ENCODE measurements at places on chromosomes 7 and 10.

GRCh38 chr7:120059641-120060040 lies 213.3 kb upstream of the KCND2 start:
- DNase-seq = no peak

DNA sequence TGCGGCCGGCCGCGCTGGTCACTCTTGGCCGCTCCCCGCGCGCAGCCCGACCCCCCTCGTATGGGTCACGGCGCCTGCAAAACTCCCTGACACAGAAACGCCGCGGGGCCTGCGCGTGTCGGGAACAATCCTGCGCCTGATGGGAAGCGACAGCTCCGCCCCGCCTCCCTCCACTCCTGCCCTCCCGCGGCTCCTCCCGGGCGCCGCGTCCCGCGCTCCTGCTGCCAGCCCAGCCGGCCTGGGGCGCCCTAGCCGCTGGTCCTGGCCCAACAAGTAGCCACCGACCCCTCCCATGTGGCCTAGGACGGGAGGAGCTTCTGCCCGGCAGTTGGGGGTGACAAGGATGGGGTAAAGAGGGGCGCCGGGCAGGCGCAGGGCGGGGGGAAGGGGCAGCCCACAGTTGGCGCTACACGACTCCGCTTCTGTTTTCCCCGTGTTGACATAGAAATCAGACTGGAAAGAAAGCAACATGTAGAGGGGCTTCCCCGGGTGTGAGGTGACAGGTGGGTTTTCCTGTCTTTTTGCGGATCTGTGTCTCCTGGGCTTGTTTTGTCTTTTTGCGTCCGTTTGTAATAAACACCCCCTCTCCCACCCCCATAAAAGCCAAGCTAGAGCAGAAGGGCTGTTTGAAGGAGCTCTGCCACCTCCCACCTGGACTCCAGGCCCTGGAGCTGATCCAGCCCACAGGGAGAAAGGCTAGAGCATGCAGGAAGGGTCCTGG lies 35.1 kb upstream of the PAX2 start:
- no peak for DNase-seq

DNA sequence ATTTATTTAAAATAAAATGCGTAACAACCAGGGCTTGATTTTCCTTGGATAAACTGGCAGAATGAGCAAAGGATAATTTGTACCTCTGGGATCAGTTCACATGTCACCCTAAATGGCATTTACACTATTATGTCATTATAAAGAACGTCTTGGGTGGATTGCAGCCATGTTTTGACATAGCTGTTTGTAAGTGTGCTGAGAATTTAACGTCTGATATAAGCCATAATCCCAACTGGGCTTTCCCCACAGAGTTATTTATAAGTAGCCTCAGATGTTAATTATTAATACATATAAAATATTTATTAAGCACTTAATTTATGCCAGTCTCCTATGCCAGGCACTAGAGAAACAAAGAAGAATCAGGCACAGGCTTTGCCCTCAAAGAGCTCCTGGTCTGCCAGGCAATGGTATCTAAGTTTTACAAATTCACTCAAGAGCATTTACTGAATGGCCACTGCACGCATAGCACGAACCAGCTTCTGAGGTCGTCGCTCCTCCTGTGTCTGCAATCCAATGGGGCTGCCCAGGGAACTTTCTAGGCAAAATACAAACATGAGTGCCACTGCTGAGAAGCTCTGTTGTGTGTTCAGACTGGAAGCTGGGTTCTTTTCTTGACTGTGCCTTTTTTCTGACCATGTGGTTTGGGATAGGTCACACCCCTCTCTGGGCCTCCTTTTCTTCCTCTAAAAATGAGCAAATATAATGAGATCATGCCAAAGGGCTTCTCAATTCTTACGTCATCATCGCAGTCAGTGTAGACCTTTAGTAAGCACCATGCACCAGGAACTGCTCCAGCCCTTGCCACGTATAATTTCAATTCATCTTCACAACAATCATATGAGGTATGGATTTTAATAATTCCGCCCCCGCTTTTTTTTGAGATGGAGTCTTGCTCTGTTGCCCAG lies 11.3 kb upstream of the CTBP2 start:
- DNase-seq = no peak

DNA sequence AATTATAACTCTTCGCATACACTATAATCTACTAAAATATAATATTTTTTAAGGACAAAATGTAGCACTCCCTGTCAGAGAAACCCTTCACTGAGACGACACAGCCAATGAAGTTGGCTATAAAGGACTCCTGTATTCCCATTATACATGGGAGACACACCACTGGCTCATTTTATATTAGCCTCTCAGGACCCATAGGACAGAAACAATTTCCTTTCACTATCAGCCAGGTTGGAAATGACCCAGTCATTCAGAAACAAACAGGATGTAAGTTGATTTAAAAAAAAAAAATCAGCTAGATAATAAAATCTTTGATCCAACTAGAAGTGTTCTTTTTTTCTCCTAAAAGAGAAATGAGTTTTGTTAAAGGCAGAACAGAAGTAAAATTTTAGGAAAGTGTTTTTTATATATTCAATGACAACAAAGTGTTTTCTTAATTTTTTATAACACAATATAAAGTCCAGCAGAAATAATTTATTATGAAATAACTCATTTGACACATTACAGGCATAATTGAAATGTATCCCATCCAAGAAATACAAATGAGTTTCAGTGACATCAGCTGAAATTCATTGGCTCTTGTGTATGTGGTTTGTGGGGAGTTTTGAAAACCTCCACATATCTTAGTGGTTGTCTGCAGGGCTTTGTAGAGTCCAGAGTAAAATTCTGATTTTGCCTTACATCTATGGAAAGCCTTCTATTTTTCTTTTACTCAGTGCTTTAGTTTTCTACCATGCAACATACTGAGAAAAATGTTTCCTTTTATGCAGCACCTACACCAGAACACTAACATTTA lies 64.1 kb downstream of the CTTNBP2 start:
- DNase-seq = no peak

- DNase-seq = peak; percentile 72
Measured at GRCh38 chr7:128343554-128344430, at the start of gene RBM28. RBM28 (minus strand) TSS chr7:128343908; CDS start chr7:128343793, 115 bp downstream.

GRCh38 chr7:151736403-151736909 lies 140.5 kb downstream of the PRKAG2 start:
- DNase-seq = no peak

- no peak for DNase-seq
Measured at GRCh38 chr7:69775231-69775771, 177.0 kb downstream of the AUTS2 start.

DNA sequence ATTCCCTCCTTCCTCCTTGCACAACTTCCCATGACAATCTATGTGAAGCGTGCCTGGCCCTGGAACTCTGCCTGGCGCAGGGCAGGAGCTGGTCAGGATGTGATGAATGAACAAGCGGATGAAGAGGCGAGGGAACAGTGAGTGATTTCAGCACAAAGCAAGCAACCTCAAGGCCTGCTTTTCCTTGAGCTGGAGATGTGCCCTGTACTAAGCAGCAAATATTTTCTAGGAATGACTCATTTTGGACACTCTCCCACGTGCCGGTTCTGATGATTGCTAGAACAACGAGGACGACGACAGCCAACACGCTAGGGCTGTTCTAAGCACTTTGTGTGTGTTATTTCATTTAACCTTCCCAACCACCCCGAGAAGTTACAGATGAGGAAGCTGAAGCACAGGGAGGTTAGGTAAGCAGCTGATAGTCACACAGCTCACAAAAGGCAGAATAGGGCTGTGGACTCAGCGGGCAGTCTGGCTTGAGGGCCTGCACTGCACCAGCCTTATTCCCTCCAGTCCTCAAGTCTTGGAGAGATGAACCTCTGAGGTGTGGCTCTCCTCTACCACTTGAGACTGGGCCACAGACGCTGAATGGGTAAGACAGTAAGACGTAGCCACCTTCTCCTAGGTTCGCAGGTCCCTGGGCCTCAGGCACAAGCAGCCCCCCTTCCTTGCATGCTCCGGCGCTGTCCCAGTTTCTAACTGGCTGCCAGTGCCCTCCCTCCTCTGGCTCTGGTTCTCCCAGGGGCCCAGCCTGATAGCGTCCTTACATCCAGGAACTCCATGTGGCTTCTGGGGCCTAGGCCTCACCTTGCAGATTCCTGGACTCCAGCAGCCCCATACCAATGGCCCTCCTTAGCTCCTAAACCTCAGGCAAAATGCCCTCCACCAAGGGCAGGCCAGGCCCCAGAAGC lies 59.0 kb downstream of the YKT6 start:
- no peak for DNase-seq

GRCh38 chr7:101740981-101741725 lies 76.3 kb upstream of the CUX1 start:
- no peak for DNase-seq

GRCh38 chr10:123519861-123520260 lies 146.3 kb upstream of the GPR26 start:
- DNase-seq = no peak

DNA sequence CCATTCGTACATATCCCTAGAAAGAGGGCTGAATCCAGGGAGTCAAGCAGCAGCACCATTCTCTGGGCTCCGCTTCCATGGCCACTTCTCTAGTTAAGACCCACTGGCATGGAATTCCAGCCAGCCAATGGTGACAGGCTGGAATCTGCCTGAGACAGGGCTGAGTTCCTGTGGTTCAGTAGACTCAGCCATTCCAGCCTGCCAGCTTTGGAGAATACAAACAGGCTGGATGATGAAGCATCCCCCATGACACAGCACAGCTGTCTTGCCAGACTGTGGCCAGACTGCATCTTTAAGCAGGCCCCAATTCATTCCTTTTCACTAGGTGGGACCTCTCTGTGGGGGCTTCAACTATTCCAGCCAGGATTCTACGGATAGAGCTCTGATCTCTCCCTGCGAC lies 329.6 kb downstream of the XPNPEP1 start:
- no peak for DNase-seq

- DNase-seq = no peak
Measured at GRCh38 chr10:117541405-117541908, 1.1 kb upstream of the EMX2 start.

GRCh38 chr7:151847681-151848081 lies 29.2 kb downstream of the PRKAG2 start:
- no peak for DNase-seq

DNA sequence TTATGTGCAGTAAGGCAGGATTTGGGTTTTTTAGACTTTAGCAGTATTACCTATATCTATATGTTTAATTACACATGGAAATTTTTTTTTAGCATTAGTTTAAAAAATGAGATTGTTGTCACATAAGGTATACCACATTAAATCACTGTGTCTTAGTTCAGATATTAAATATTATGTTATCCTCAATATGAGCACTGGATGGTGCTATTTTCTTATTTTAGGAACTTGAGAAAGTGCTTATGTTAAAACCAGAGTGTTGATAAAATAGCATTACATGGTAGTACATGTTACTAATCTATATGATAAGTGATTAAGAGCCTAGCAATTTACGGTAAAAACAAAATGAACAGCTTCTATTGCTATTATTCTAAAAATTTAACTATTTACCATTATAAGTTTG lies 28.8 kb downstream of the MIOS start:
- DNase-seq = no peak

GRCh38 chr7:37452346-37452745 lies 3.7 kb upstream of the ELMO1 start:
- no peak for DNase-seq

- no peak for DNase-seq
Measured at GRCh38 chr7:33964417-33965182, 59.3 kb downstream of the BMPER start.

GRCh38 chr10:83960125-83960524 lies 179.2 kb upstream of the GHITM start:
- DNase-seq = no peak

DNA sequence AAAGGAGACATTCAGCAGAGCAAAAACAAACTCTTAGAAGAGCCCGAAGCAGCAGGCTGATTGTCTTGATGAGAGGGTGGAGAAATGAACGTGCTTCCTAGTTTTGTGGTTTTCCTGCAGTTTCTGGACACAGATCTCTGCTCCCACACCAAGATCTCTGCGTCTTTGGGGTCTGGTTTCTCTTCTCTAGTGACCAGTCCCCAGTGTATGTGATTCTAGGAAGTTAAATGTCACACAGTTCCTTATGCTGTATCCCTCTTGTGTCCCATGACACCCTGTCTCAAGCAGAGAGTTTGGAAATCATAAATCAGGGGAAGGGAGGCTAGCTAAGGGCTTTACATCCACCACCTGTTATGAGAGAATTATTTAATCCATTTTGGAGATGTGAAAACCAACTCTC lies 55.4 kb upstream of the KLF14 start:
- DNase-seq = no peak

DNA sequence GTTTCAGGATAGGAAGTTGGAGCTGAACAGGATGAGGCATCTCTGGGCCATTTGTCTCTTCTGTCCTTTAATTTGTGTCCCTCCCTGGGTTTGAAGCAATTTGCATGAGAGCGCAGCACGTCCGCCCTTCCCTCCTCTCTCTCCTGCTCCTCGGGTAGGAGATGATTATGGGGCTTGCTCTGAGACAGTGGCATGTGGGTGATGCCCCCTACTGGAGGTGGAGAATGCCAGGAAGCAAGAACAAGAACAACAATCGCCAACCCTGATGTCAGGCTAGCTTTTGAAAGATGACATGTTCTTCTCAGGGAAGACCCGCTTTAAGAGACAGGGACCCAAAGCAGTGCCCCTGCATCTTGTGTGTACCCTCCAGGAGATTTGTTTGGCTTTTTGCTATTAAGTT lies 63.9 kb upstream of the LOXL4 start:
- no peak for DNase-seq

DNA sequence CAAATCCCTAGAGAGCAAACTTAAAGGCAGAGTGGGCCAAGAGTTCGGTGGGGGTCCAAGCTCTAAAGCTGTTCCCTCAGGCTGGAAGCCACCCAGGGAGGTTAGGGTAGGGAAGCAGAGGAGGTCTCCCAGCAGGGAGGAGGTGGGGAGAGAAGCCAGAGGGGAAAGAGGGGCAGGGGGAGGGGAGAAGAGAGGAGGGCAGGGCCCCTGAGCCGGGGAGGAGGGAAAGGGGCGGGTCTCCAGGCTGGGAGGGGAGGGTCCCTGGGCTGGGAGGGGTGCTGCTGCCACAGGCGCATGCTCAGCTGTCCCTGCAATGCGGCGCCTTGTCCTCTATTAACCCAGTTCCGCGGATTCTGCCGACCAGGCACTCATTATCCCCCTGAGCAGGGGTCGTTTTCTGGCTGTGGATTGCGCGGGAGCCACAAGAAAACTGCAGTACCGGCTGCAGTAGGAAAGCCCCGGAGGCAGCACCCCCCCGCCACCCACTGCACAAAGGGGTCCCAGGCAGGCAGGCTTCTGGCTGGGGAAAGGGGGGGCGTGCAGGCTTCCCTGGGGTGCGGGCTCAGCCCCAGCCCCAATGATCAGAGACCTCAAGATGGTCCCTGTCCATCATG lies 49.3 kb downstream of the CAMK2B start:
- DNase-seq = no peak

- no peak for DNase-seq
Measured at GRCh38 chr10:14477408-14477710, 146.6 kb upstream of the FRMD4A start.

Data from stimulated activated CD8-positive, alpha-beta memory T cell treated with anti-CD3 and anti-CD28 coated beads, Interleukin-12 subunit alpha, Interleukin-12 subunit beta, amount 100 ng/mL, for 4 hours (primary cell).